ENCODE measurements at places on chromosomes 3 and 15.

GRCh38 chr3:46096781-46097180 lies 69.5 kb upstream of the XCR1 start:
- no peak for DNase-seq

DNA sequence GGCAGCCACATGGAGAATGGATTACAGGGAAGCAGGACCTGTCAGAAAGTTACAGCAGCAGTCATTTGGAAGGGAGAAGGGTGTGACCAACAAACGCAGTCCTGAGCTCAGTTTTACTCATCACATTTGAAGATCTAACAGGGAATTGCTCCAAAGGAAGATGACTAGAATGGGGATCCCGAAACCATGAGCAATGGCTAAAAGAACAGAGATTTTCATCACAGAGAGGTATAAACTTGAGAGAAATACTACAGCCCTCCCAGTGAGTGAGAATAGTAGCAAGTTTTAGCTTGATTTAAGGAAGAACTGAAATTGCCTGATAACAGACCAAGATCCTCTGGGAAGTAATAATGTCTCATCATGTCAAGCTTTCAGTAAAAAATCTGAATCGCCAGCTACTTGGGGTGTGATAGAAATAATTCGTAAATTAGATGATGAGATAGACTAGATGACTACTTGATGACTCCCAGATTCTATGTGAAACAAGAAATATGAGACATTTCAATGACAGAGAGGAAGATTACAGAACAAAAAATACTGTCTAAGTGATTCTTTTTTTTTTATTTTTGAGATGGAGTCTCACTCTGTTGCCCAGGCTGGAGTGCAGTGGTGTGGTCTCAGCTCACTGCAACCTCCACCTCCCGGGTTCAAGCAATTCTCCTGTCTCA lies 16.9 kb downstream of the CD47 start:
- DNase-seq: peak; percentile 76

DNA sequence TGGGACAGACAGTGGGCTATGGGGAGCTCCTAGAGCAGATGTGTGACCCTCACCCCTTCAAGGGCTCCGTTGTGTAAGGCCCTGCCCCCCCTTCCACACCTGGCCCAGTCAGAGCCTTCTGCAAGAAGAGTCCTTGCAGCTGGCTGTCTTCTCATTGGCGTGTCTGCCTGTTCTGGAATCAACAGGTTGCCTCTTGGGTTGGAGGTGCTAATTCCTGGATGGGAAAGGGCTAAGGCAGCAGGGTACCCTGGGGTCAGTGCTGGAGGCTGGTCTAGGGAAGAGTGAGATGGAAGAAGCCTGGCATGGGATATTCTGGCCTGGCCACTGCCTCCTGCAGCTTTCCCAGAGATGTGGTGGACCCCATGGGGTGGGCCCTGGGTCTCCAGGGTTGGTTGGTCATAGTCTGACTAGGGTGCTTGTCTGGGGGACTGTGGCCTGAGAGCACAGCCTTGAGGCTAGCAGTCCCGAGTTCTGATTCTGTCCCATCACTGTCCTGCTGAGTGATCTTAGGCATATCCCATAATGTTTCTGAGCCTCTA lies 5.1 kb downstream of the TEX264 start:
- DNase-seq: no peak

DNA sequence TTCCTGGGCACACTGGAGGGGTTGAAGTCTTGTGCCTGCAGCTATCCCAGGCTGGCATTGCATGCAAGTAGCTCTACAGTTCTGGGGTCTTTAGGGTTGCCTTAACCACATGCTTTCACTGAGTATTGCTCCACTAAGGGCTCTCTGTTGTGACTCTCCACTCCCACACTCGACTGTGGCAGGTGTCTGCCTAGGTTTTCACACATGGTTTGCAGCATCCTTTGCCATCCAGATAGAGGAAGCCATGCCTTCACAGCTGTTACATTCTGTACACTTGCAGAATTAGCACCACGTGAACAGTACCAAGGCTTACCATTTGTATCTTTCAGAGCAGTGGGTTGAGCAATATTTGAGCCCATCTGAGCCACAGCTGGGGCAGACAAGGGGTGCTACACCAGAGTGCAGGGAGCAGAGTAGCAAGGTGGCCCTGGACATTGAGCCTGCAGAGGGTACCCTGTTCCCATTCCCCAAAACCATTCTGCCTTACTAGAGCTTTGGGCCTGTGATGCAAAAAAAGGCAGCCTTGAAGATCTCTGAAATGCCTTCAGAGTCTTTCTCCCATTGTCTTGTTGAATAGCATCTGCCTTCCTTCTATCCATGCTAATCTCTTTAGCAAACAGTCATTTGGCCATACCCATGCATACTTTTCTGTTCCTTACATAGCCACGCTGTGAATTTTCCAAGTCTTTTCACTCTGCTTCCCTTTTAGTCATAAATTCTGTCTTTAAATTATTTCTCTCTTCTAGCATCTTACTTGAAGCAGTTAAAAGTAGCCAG lies 95.2 kb upstream of the PLCL2 start:
- DNase-seq: no peak

DNA sequence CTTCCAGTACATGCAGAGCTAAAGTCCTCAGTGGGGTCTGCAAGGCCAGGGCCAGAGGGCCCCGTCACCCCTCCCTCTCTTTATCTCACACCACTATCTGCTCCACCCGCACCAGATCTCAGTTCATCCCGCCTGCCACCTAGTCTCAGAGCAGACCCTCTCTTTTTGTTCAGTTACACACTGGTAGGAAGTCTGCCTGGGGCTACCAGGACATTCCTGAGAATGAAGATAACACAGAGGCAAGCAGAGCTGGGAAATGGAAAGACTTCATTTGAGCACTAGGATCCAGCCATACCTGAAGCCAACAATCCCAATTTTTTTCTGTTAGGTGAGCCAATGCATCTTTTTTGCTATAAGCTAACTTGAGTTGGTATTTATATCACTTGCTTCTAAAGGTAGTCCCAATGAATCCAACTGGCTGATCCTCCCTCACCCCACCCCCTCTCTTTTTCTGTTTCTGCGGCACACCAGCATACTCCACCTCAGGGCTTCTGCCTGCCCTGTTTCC lies 24.5 kb downstream of the ATP2B2 start:
- no peak for DNase-seq

DNA sequence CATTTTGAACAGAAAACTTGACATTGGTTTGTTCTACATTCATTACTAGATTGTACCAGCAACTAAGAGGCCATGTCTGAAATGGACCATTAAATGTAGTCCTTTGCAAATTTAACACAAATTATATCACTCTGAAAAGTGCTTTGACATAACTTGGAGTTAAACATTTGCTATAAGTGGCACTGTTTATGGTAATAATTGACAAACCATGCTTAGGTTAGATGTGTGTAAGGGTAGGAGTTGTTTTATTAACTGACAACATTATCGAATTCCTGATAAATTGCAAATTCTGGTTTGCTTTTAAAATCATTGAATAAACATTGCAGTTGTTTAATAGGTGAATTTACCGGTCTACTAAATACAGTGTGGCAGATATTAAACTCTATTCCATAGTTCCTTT lies 6.1 kb upstream of the TMEM207 start:
- DNase-seq: no peak

- DNase-seq: no peak
Measured at GRCh38 chr3:130679218-130679617, 67.4 kb downstream of the PIK3R4 start.

DNA sequence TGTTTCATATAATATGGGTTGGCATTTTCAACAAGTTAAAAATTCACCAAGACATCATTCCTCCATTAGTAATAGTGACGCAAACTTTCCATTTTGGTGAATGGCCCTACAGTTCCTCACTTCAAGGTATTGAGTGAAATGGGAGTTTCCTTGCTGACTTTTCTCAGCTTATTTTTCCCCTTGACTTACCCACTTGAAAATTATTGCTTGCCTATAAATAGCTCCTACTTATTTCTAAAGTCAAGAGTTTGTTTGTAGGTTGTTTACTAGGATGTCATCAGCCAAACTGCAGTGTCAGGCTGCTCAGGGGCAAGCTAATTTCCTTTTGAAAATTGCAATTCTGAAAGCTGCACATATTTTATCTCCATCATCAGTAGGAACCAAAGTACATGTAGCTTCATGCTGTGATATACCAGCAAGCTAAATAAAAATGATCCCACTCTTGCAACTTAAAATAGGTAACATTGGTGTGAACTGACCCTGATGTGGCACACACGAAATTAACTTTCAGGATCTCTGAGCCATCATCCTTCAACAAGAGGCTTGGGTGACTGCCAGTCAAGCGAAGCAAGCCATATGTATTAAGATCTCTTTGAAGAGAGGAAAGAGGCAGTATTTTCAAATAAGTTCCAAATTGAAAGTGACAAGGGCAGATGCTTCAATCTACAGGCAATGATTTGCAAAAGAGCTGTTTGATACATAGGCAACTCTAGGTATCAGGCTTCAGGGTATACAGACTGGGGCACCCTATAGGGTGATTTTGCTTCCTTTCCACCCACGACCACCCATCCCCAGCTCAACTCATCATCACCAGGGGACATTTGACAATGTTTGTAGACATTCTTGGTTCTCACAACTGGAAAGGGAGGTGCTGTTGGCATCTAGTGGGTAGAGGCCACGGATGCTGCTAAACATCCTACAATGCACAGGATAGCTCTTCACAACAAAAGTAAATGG lies 66.8 kb upstream of the RASGRP1 start:
- DNase-seq: no peak

DNA sequence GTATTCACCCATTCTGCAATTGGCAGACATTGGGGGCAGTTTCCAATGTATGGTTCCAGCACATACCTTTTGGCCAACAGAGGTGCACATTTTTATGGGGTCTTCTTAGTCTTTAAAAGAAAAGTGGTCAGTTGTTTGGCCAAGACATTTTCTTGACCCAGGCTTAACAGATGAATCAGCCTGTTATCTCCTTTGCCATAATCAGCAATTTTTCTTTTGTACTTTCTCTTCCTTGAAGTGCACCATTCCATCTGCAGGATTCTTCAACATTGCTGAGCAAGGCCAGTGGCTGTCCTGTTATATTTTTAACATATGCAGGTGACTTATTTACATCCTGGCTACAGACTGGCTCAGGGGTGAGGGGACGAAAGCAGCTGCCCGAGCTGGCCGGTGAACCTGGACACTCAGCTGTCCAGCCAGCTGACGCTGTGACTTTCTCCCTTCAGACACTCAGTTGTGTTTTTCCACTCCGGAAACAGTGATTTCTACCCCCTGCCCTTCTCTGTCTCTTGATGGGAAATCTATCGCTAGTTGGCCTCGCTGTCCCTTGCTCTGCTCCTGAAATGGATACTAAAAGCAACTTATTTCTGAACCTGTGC lies 96.5 kb upstream of the TNFAIP8L3 start:
- no peak for DNase-seq

- no peak for DNase-seq
Measured at GRCh38 chr15:42553554-42553953, 4.9 kb downstream of the HAUS2 start.

GRCh38 chr3:133038089-133038730 lies at the start of gene TMEM108:
Gene TMEM108, plus strand, starts transcription at chr3:133038391.
- DNase-seq: peak; percentile 40

GRCh38 chr15:90259524-90259923 lies 5.9 kb upstream of the NGRN start:
- DNase-seq: no peak

DNA sequence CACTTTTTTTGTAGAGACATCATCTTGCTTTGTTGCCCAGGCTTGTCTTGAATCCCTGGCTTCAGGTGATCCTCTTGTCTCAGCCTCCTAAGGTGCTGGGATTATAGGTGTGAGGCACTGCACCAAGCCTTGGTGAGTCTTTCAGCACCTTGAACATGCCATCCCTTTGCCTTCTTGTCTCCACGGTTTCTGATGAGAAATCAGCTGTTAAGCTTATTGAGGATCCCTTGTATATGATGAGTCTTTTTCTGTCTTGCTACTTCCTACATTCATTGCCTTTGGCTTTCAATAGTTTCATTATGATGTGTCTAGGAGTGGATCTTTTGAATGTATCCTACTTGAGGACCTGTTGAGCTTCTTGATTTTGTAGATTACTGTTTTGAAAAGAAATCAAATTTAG lies 35.9 kb upstream of the TMCC1 start:
- DNase-seq: no peak

DNA sequence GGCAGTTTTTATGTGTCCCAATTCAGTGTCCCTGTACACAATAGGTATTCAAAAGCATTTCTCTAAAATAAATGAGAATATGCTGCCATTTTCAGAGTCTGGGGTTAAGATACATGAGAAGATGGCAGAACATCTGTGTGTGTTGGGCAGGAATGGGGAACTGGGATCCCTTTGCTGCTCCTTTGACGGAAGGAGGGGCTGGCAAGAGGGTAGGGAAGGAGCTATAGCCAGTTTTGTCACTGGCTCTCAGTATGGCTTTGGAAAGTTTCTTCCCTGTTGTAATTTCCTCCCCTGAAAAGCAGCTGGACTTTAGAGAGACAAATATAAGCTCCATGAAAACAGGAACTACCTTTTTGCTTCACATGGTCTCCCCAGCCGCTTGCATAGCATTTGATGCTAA lies 137.5 kb upstream of the PRR23C start:
- no peak for DNase-seq

DNA sequence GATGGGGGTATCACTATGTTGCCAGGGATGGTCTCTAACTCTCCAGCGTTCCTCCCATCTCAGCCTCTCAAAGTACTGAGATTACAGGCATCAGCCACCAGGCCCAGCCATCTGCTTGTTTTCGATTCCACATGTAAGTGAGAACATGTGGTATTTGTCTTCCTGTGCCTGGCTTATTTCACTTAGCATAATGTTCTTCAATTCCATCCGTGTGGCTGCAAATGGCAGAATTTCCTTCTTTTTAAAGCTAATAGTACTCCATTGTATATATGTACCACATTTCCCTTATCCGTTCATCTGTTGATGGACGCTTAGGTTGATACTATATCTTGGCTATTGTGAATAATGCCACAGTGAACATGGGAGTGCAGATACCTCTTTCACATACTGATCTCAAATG lies 70.6 kb downstream of the ASB7 start:
- DNase-seq: no peak

DNA sequence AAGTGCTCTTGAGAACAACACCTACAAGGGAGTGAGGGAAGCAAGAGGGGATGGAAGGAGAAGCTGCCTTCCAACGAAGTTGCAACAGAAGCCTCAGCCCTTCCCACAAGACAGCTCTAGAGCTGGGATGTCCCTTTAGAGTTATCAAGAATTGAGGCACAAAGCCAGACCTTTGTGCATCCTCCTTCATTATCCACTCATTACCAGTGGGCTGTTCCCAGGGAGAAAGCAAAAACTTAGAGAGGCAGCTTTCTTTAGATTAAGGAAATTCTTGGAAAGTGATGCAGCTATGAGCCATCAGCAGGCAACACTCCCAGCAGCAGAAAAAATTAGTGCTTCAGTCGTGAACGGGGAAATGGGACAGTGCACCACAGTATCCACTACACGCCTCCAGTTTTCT lies 10.6 kb upstream of the CD96 start:
- DNase-seq: peak; percentile 33

- no peak for DNase-seq
Measured at GRCh38 chr3:196499807-196500524, 3.6 kb downstream of the RNF168 start.

GRCh38 chr15:75070674-75071073 lies 47.3 kb downstream of the PPCDC start:
- DNase-seq: no peak

DNA sequence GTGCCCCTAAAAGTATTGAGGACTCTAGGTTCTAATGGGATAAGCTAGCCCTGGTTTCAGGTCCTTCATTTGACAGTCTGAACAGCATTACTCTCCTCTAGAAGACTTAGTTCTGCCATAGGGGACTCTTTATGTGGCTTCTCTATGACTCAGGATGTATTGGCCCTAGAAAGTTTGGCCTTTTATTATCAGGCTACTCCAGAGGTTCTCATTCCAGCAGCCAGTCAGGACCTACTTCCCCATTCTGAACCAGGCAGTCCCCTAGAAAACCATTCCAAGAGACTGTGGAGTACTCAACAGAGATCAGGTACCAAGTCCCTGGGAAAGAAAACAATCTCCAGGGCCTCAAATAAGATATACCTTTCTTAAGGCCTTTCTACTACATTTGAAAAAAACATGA lies 157.9 kb upstream of the TSPAN3 start:
- no peak for DNase-seq

All from epithelial cell of esophagus (primary cell).